ENCODE measurements at places on chromosomes 4 and X.

DNA sequence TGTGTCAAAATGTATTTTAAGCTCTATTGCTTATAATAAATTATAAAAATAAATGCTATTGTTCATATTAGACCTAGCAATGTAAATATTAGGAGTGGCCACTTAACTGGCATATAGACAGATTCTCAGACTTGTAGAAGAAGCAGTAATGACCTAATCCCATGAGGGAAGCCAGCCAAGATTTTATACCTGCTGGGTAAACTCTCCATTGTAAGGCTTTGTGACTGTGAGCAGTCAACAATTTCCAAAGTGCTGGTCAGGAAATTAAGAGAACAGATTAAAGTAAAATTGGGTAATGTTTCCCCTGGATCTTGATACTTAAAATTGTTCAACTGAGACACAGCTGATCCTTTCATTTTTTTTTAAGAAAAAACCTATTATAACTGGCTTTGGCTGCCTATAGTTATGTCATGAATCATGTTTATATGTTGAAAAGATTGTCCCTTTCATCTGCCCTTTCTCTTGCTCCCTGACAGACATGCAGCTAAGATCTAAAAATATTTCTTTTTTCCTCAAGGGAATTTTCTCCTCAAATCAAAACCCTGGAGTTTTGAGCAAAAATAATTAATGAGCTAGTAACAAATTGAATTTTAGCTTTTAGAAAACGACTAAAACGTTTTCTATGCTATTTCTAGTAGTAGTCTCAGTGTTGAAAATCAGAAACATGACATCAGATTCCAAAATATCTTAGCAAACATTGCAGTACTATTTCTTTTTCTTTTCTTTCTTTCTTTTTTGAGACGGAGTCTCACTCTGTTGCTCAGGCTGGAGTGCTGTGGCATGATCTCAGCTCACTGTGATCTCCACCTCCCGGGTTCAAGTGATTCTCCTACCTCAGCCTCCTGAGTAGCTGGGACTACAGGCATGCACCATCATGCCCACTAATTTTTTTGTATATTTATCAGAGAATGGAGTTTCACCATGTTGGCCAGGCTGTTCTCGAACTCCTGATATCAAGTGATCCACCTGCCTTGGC lies 77.9 kb downstream of the ADGRL3 start:
- no peak for DNase-seq

- DNase-seq: no peak
Measured at GRCh38 chr4:3481113-3481531, 18.0 kb downstream of the DOK7 start.

DNA sequence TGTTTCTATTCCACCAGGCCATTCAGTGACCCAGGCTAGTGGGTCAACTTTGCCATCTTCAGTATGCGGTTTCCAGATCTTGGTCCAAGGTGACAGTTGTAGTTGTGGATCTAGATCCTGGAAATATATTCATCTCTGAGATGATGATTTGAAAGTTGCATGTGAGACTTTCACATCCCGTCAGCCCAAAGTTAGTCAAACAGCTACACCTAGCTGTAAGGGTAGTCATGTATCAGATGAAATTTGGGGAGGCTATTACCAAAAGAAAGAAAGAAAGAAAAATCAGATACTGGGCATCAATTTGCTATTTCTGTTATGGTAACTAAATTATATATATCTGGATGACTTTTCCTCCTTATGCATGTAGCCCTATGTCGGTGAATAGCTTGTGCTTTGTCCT lies 259.4 kb upstream of the ARX start:
- DNase-seq: no peak

- DNase-seq: no peak
Measured at GRCh38 chr4:176894498-176894897, 101.8 kb upstream of the VEGFC start.

DNA sequence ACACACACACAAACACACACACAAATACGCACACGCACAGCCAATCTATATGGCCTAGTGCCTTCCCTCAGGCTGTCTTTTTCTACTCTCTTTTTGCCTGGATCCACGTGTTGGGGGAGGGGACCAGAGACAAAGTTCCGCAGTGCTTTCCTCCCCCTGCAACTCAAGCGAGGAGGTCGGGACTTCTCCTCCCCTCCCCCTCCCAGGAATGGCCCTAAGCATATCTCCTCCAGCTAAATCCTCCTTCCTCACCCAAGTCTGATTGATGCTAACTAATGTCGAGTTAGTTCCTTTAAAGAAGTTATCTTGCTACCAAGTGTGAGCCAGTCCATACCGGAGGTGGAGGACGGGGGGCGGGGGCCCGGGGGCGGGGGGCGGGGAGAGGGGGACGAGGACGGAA lies 141.2 kb upstream of the ZIC3 start:
- DNase-seq: no peak

DNA sequence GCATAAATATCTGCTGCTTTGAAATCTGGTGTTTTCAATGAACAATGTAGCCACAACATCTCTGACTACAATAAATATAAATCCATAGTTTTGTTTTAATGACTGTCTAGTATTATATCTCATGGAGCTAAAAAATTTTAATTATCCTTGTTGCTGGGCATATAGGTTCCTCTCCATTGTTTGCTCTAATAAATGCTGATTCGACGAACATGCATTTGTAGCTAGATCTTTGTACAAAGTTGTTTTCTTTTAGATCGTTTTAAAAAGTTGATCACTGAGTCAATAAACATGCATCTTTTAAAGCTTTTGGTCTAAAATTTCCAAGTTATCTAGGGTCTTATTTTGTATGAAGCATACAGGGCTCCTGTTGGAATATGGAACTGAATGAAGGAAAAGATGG lies 130.5 kb upstream of the GPR101 start:
- DNase-seq: no peak

DNA sequence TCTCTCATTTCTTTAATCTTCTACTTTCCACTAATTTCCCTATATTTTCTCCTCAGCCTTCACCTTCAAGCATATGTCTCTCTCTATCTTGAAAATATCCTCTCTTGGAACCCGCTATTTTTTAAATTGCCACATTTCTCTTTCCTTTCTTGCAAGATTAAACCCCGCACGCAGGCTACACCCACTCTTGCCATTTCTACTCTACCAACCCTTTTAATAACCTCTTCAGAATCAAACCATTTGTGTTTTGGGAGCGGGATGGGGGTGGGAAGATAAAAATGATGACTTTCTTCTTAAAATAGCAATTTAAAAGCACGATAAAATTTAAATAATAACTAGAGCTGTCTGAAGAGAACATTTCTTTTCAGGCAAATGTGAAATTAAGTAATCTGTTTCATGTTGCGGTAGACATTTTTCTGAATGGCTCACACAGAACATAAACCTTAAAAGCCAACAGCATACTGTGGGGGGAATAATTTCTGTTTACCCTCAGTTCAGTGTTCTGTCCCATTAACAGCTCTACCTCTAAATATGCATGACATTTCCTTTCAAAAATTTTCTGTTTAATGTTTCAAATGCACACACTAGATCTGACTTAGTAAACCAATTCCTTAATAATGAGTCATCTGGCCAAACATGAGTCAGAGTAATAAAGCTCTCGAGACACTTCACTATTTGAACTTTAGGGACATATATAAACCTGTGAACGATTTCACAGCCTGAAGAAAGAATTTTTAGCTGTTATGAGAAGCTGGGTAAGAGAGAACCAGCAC lies 20.5 kb downstream of the ARSJ start:
- no peak for DNase-seq

GRCh38 chr4:94650690-94651089 lies 107.1 kb upstream of the BMPR1B start:
- DNase-seq: no peak

All from activated T-helper 9 cell treated with anti-CD3 and anti-CD28 coated beads, Interleukin-2, amount 50 U/mL, for 16 hours (primary cell).